ENCODE measurements at places on chromosomes 6 and 20.

DNA sequence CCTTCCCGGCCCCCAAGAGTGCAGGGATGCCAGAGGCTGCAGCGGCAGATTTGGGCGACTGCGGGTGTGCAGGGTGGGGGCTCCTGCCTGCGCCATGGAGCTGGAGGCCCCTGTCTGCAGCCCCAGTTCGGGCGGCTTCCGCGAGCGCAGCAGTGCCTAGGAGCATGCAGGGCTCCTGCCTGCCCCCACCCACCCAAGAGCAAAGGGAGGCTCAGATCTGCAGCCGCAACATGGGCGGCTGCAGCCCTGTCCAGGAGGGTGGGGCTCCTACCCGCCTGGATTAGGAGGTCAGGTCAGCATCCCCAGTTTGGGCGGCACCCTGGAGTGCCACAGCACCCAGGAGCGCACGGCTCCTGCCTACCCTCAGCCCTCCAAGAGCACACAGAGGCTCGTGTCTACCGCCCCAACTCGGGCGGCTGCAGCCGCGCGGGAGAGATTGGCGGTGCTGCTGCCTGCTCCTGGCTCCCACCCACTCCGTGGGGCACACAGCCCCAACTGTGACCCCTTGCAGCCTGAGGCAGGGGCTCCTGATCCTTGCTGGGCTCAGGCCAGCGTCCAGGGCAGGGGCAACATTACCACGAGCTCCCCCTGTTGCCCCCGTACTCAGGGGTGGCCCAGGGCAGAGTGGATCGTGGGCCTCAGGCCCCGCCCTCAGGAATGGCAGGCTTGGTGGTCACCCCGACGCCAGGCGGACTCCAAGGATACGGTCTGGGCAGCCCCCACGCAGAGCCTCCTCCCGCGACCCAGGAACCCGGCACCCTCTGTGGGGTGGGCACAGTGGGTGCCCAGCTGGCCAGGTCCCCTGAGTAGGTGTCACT lies 55.5 kb upstream of the UNC93A start:
- DNase-seq = no peak

DNA sequence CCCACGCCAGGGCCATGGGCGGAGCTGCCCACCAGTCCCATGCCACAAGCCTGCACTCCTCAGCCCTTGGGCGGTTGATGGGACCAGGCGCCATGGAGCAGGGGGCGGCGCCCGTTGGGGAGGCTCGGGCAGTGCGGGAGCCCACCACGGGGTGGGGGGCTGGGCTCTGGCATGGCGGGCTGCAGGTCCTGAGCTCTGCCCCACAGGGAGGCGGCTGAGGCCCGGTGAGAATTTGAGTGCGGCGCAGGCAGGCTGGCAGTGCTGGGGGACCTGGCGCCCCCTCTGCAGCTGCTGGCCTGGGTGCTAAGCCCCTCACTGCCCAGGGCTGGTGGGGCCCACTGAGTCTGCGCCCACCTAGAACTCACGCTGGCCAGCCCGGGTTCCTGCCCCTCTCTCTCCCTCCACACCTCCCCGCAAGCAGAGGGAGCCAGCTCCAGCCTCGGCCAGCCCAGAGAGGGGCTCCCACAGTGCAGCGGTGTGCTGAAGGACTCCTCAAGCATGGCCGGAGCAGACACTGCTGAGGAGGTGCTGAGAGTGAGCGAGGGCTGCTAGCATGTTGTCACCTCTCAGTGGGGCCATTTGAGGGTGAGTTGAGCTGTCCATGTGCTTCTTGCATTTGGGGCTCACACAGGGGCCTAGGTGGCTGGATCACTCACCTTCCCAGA lies 4.0 kb downstream of the MRAP2 start:
- no peak for DNase-seq

DNA sequence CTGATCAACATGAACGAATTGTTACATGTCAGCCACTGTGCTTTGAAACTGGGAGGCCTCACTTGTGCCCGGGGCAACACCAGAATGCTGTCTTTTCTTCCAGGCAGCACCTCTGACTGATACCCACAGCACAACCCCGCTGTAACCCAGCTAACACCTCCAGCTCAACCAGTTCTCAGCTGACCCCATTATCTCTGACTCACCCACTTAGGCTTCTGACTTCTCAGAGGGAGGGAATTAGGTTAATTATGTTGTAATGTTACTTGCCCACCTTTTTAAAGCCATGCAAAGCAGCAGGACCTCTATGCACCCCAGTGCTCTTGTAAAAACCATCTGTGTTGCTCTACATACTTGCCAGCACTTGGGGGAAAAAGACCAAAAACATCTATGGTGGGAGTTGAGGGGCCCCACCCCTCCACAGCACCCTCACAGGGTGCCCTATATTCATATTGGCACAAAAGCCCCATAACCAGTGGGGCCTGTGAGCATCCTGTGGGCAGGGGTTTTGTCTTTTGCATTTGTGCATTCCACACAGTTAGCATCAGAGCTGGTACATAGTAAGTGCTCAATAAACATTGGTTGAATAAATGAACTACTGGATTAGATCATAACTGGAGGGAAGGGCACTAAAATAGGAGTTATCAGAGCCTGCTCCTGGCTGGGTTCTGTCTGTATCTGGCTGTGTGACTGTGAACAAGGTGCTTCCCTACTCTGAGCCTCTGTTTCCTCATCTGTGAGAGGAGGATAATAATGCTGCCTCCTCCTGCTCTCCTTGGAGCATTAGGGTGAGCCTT lies 22.3 kb downstream of the BNIP5 start:
- no peak for DNase-seq

GRCh38 chr20:50590348-50590664 lies 80.1 kb downstream of the PTPN1 start:
- DNase-seq = no peak

Measured in GM06990 (cell line).